ENCODE measurements at places on chromosomes 6 and 20.

GRCh38 chr20:34536798-34537394 is 20.7 kb downstream of the DYNLRB1 start:
- no peak for DNase-seq

DNA sequence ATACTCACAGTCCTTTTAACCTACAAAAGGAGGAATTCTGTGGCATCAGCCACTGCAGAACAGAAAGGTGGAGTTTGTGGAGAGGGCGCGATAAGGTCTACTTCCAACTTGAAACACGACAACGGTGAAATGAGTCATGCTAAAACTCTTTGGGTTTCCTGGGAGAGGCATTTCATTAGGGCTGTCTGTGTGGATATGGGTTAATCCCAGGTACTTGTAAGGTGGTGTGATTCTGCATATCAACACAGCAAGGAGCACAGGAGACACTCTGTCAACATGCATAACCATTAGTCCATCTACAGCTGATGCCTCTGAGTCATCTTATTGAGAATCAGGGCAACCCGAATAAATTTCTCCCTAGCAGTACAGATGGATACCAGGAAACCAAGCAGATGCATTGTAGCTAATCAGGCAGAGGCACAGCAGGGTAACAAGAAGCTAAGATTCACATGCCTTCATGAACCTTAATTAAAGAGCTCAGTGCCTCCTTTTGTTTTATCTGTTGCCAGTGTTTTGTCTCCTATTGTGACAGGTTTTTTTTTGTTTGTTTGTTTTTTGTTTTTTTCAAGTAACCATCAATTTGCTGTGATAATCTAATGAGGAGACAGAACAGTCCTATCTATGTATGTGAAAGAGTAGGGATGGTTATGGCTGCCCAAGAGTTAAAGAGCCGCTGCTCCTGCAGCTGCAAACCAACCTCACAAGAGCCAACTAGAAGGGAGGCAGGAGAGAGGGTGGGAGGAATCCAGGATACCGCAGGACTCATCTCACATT is 315.8 kb upstream of the SOX4 start:
- no peak for DNase-seq

- no peak for DNase-seq
Observed at GRCh38 chr6:95142661-95143335, 434.5 kb upstream of the MANEA start.

DNA sequence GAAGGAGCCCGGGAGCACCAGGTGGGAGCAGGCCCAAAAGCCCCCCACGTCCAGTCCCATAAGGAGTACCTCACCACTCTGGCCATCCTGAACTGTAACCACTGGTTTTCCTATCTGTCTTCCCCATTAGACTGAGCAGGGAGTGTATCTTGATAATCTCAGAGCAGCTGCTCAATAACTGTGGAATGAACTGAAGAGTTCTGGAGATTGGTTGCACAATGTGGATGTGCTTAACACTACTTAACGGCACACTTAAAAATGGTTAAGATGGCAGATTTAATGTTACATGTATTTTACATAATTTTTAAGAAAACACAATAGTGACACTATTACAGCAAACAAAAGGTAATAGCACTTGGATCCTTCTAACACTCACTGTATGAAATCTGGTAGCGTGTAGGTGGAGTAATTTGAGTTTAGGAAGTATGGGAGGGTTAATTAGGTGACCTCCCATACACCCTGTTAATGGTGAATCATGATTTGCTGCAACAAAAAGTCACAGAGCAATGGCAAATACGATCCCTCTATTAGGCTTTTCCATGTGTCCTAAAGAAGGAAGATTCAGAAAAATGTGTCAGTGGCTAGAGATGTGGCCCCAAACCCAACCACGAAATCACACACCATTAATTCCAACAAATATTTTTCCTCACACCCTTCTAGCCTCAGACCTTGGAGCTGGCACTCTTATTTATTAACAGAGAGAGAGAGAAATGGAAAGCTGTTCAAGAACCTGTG is 18.4 kb downstream of the TRAM2 start:
- no peak for DNase-seq

DNA sequence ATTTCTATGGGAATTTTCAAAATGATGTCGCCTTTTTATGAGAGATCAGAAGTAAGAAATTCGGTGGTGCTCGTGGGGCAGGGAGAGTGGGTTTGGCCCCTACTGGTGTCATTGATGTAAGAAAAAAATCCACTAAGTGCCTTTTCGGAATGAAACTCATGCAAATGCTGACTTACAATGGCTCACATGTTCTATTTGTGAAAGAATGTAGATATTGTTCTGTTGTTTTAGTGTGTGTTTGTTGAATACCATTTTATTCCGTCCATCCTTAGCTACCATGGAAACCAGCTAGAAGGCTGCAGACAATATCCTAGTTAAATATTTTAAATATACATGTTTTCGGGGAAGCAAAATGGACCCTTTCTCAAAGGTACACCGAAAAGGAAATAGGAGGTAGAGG is 304.9 kb downstream of the TAF4 start:
- no peak for DNase-seq

DNA sequence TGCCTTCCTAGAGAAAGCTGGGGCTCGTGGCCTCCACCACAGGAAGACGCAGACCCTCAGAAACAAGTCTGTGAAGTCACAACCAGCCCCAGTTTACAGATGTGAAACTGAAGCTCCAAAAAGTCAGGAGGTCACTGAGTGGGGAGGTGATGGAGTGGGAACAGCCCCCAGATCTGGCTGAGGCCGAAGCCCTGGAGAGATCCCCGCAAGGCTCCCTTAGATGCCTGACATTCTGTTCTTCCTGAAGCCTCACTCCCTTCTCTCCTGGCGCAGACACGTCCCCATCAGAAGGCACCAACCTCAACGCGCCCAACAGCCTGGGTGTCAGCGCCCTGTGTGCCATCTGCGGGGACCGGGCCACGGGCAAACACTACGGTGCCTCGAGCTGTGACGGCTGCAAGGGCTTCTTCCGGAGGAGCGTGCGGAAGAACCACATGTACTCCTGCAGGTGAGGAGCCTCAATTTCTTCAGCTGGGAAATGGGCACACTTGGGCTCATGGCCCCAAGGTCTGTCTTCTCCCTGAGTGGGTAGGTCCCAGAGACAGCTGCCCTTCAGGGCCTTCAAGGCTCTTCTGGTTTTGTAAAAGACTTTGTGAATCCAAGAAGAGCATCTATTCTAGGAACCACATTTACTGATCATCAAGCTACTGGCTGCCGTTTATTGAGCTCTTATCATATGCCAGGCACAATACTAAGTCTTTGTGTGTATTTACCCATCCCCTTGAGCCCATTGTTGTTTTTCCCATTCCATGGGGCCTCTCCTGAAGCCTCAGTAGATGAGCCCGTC is 50.5 kb downstream of the HNF4A start:
- no peak for DNase-seq

DNA sequence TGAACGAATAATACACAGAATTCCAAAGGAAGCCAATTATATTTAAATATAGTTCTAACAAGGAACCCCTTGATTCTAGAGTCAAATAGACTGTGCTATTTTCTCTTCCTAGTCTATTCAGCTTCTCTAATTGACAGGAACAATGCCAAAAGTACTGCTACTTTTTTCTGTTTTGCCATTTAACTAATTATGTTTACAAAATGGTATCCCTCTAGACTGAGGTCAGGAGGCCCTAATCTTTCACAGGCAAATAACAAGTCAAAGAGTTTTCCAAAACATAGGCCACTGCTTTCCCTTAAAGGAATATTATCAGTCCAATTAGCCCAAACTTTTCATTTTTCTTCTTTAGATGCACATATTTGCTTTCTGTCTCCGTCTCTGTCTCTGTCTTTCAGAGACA is 539.3 kb downstream of the RFPL4B start:
- DNase-seq, result no peak

- peak; percentile 17 for DNase-seq
Observed at GRCh38 chr20:62652041-62652893, 10.0 kb downstream of the SLCO4A1 start.

GRCh38 chr6:14705841-14706377 is 540.0 kb upstream of the JARID2 start:
- no peak for DNase-seq

DNA sequence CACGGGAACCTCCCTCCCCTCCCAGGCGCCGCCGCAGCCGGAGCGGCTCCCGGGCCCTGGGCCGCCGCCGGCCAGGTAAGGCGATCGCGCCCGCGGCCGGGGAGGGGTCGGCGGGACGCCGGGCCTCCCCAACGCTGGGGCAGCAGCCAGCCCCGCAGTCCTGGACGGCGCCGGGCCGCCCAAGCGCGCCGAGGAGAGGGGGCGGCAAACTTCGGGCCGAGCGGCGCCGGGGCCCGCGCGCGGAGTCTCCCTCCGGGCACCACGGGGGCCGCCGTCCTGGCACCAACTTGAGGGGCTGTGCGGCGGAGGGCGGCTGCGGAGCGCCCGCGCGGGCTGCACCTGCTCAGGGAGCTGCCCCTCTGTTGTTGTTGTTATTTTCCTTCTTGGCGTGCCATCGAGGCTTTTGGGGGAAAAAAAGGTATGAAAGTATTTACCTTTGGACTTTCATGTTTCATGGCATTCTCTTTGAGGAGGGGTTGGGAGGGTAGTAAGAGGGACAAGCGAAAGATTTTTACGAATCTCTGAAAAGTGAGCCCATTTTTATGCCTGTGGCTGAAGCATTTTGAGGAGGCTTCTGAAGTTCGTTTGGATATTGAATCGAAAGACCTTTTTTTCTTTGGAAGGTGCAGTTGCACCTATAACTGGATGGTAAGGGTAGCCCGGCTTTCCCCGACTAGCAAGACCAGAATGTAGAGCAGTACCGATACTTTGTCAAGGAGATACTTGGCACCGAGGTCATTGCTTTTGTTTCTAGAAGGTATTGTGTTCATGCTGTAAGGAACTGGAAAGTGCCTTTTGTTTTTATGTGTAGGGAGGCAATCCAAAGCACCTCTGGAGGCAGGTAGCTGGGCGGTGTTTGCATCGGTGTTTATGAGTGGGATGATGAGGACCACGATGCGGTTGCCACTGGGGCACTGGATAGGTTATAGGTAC is at the start of gene RNF182:
TSS of gene RNF182 (plus strand) at position 4 of the 933 bp plus-strand sequence. CDS start 52,168 bp downstream, outside the sequence.
- DNase-seq, result no peak

DNA sequence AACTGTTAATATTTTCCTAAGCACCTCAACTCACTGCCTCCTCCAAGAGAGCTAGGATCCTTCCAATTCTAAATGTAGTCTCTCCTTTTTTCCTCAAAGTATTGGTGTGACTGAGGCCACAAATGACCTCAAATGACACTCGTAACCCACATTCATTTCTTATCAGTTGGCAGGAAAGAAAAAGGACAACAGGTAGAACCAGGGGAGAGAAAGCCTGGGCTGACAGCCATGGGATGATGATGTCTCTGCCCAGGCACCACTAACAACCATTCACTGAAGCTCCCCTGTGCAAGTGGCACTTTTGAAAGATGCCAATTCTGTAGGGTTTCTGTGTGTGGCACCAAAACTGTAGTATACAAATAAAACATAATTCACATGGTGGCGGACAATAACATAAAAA is 7.4 kb downstream of the ZBTB24 start:
- DNase-seq, result no peak

DNA sequence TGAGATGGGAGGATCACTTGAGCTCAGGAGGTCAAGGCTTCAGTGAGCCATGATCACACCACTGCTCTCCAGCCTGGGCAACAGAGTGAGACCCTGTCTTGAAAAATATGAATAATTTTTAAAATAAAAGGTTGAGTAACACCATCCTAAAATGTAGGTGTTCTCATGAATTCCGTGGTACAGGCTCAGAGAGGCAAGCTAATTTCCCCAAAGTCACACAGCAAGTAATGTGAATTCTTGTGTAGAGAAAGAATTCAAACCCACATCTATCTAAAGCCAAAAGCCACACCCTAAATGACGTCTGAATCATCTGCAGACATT is 80.5 kb downstream of the ZNF217 start:
- no peak for DNase-seq

GRCh38 chr20:37480919-37481318 is 40.1 kb upstream of the NNAT start:
- no peak for DNase-seq

- no peak for DNase-seq
Observed at GRCh38 chr20:40949346-40949745, 79.3 kb upstream of the TOP1 start.

GRCh38 chr6:149733089-149733720 is 13.1 kb downstream of the NUP43 start:
- no peak for DNase-seq

DNA sequence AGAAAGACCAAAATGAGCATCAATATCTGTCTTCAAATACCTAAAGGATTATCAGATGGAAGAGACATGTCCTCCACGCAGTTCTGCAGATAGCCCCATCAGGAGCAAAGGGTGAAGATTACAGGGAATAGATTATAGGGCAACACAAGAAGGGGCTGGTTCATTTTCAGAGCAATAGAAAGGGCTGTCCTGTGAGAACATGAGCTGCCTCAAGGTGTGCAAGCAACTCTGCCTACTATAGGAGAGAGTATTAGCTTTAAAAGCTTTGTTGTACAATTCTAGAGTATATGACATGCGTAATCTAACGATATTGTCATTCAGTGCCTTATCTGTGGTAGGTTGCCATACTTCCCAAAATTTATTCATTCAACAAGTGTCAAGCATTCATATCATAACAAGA is 112.7 kb downstream of the NRSN1 start:
- no peak for DNase-seq

DNA sequence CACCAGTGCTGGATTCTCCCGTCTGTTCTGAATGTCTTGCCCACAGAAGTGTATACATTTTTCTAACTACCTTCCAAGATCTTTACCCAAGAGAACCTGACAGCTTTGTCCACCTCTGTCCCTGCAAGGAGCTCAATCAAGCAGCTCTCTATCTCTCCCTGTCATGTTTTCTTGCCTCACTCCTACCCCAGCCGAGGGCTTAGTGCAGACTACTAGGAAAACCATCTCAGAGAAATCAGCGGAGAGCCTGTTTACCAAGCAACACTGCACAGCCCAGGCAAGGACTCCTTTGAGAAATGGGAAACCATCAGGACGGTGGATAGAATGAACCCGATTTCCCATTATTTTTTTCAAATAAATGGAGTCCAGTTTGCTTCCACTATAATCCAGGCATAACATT is 250.7 kb upstream of the JARID2 start:
- DNase-seq, result no peak

GRCh38 chr6:87341899-87342298 is 2.7 kb upstream of the C6orf163 start:
- DNase-seq, result no peak

DNA sequence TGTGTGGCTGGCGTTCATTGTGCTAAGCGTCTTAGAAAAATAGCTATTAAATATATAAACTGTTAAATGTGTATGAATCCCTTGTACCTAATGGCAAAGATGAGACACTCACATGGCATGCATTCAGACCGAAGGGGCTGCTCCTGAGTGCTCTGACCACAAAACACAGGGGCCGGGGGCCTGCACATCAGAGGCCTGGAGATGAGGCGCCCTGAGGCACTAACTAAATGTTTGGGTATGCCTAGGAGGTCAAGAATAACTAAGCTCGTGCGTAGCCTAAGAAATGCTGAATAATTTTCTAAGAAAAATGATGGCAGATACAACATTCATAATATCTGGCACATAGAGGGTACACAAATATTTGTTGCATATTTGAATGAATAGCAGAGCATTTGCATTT is 92.5 kb downstream of the PSMB1 start:
- no peak for DNase-seq
